ENCODE measurements at places on chromosomes 3 and 15.

- DNase-seq = no peak
Observed at GRCh38 chr3:15300323-15301078, 31.9 kb downstream of the SH3BP5 start.

- no peak for DNase-seq
Observed at GRCh38 chr3:94673876-94674275, 611.0 kb downstream of the NSUN3 start.

GRCh38 chr15:36803773-36804172 lies 224.3 kb downstream of the CDIN1 start:
- peak; percentile 7 for DNase-seq

DNA sequence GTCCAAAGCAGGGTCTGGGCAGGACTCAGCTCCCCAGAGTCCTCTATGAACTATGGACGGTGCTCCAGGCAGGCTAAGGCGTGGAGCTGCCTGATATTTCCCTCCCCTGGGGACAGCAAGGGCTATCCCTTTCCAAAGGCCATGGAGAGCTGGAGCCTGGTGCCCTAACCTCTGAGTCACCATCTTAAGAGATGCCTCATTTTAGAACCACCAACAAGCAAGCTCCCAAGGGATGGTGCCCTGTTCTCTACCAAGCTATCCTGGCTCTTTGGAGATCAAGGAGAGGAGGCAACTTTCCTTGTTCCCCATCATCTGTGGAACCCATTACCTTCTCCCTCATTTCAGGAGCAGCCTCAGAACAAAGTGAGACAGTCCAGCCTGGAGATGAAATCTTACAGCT lies 15.7 kb downstream of the STARD5 start:
- DNase-seq = no peak

DNA sequence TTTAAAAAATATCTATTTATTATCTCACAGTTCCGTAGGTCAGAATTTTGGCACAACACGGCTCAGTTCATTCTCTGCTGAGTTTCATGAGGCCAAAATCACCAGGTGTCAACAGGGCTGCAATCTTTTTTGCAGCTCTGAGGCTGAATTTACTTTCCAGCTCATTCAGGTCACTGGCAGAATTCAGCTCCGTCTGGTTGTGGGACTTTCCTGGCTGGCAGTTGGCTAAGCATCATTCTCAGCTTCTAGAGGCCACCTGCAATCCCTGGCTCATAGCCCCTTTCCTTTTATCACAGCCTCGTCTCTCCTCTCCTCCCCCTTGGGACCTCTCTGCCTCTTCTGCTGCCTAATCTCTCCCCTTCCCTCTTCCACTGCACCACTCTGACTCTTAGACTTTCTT lies 174.0 kb upstream of the WNT5A start:
- DNase-seq = no peak

GRCh38 chr3:123371859-123372685 lies 76.8 kb downstream of the ADCY5 start:
- no peak for DNase-seq

DNA sequence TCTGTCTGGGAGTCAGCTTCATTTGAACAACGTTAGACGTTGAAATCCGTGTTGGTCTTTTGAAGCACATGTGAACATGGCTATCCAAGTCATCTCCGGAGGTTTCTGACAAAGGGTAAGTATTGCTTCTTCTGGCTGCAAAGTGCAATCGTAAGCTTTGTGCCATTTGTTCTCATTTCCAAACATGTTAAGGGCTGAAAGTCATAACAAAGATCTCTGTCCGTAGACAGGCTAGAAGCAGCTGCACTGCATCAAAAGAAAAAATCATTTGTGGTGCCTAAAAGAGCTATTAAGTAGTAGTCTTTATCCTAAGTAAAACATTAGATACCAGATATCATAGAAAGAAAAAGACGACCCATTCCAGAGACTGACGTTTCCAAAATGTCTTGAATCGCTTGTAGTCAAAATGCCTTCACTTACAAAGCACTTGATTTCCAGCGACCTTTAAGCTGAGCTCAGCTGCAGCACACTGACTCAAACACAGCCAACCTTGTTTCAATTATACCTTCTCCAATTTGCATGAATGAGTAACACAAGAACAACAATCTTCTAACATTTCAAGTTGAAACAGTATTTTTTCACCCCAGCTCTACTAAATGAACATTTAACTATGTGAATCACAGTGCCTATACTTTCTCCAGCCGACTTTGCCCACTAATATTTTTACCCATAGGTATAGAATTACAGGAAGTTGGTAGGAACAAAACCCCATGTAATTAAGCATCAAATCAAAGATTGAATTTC lies 76.6 kb downstream of the NEDD4 start:
- DNase-seq = no peak

DNA sequence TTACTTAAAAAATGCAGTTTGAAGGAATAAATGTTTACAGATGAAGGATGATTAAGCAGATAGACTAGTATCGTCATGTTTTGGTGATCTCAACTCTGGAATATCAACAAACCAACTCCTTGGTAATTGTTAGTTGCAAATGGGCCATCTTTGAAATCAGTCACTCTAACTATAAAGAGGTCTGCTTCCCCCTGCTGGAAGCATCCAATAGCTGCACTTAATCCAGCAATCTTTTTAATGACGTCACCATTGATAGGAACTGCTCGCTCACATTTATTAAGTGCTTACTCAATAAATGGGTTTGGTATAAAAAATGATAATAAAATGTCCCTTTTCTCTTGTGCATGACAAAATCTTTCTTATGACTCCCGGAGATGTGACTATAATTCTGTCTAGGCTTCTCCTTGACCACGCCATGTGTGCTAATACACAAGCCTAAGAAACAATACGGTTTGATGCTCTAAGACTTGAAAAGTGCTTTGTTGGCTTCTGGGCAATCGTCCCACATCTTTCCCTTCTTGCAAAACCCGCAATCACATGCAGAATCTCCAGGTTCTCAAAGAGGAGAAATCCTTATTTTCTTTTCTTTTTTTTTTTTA lies 227.6 kb upstream of the POU1F1 start:
- peak; percentile 1 for DNase-seq

GRCh38 chr3:23241256-23241655 lies 38.1 kb downstream of the UBE2E2 start:
- no peak for DNase-seq

DNA sequence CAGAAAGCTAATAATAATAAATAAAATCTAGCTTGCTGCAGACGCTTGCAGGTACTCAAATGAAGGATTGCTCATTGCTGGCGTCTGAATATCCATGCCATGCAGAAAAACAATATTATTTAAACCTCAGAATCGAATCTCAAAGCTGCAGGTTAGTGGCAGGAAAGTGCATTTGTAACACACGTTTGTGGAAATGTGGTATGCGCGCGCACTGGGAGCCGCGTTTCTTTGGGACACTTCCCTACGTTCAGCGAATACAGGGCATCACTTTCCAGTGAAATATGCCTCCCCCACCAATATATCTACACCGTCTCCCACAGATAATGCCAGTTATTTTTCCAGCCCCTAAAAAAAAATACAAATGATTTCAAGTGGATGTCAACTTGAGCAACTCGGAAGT lies 37.1 kb downstream of the ZIC4 start:
- no peak for DNase-seq

- DNase-seq = no peak
Observed at GRCh38 chr15:60652870-60653269, 173.9 kb upstream of the ICE2 start.

DNA sequence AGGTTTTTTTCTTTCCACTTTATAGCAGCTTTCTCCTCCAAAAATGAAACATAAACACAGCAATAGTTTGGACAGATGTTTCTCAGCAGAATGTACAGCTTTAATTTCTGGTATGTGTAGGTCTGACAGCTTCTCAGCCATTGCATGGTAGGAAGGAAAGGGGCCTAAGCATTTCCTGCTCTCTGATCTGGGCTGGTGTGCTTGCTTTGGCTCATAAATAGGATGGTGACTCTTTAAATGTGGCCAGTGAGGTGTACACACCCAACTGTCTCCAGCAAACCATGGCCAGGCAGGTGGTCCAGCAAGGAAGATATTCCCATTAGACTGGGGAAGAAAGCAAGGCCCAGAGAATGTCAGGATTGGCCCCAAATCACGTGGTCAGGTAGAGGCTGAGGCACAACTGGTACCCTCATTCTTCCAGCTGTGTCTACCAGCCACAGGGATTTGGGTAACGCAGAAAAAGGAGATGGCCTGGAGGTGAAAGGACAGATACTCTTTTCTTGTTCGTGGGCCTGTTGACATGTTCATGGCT lies 52.1 kb downstream of the ITGA11 start:
- DNase-seq = no peak

- DNase-seq = no peak
Observed at GRCh38 chr3:72159487-72159886, 374.5 kb upstream of the PROK2 start.

GRCh38 chr15:87732976-87733375 lies 523.6 kb downstream of the NTRK3 start:
- no peak for DNase-seq

DNA sequence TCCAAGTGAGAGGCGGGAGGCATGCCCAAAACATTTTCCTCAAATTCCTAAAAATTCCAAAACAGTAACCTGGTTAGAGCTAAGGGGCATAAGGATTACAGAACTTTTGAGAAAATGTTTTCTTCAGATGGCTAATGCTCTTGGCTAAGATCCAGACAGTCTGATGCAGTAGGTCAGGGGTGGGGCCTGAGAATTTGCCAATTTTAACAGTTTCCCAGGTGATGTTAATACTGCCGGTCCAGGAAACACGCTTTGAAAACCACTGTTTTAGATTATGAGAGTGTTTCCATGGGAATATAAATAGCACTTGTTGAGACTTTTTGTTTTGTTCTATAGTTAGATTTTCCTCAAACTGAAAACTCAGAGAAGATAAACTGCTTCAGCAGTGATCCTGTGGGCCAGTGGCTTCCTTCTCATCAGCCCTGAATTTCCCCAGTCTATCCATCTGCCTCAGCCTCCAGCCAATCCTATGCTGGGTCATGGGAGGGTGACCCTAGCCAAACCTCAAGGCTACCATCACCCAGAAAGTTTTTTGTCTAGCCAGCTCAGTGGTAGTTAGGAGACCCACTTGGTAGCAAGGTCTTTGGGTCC lies 71.6 kb upstream of the ACP3 start:
- DNase-seq = peak; percentile 39

DNA sequence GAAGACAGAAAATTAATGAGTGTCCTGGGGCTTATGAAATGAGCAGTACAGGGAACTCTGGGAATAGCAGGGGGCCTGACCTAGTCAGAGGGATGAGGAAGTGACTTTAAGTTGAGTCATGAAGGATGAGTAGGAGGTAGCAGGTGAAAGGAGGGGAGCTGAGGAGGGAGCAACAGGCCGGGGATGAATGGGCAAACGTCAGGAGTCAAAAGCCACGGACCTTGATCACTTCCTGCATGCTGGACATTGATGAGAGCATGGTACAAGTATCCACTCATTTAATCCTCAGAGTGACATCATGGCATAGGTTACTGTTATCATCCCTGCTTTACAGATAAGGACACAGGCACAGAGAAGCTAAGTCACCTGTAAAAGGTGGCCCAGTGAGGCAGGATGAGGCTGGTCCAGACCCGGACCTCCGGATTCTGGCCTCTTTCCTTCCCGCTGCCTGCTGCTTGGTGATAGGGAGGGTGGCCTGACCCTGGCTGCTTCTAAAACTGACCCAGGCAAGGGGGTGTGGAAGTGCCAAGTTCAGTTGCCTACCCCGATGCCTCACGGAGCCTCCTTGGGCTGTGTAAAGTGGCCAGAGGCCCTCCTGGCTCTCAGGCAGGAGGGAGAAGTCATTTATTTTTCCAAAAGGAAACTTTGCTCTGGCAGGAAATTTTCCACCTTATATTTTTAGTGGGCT lies 7.6 kb downstream of the CORO2B start:
- no peak for DNase-seq

- no peak for DNase-seq
Observed at GRCh38 chr3:155026999-155027591, 53.0 kb upstream of the MME start.

DNA sequence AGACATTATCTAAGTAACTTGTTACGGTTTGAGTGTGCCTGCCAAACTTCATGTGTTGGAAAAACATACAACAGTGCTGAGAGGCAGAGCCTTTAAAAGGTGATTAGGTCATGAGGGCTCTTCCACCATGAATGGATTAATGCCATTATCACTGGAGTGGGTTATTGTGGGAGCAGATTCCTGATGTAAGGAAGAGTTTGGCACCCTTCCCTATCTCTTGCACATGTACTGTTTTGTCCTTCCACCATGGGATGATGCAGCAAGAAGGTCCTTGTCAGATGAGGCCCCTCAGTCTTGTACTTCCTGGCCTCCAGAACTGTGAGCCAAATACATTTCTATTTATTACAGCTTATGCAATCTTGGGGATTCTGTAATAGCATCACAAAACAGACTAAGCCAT lies 413.9 kb downstream of the EPHA3 start:
- DNase-seq = no peak

- DNase-seq = no peak
Observed at GRCh38 chr3:195794708-195795107, 17.0 kb downstream of the MUC4 start.

GRCh38 chr15:64447536-64448315 lies 12.7 kb upstream of the ZNF609 start:
- DNase-seq = no peak

GRCh38 chr3:111418391-111418790 lies 123.6 kb upstream of the CD96 start:
- DNase-seq = no peak

- no peak for DNase-seq
Observed at GRCh38 chr3:23804441-23805209, 1.1 kb upstream of the UBE2E1 start.

- peak; percentile 24 for DNase-seq
Observed at GRCh38 chr3:42600958-42601675, 631 bp downstream of the NKTR start.

DNA sequence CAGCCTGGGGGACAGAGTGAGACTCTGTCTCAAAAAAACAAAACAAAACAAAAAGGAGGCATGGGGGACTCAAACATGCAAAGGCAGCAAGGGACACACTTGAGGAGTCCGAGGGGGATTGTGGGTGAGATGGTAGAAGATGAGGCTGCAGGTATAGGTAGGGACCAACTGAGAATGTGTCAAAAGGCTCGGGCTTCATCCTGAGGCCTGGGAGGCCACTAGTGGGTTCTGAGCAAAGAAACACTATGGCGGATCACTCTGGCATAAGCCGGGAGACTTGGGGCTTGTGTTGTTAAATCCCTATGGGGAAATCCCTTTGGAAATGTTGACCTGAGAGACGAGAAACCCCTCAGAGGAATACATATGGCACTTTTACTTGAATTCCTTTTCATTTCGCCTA lies 21.2 kb downstream of the ZNF710 start:
- no peak for DNase-seq

- no peak for DNase-seq
Observed at GRCh38 chr3:133966954-133967353, 62.8 kb downstream of the SLCO2A1 start.

DNA sequence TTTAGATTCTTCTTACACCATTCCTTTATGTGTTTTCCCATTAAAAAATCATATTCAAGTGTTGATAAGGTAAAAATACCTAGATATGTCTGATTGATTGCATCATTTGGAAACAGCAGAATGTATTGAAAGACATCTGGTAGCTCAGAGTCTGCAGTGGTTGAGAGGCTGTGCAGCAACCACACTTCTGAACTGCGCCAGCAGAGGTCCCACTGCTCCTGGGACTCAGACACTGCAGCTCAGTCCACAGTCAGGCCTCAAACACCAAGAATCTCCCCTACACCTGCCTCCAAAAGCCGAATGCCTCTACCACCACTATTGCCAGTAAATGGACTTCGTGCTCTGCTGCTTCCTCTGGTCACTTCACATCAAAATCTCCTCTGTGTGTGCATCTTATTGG lies 176.9 kb upstream of the LMCD1 start:
- no peak for DNase-seq

- DNase-seq = no peak
Observed at GRCh38 chr3:160259589-160259988, 34.4 kb downstream of the C3orf80 start.

GRCh38 chr3:128505771-128506170 lies 12.8 kb upstream of the GATA2 start:
- no peak for DNase-seq
